ENCODE measurements at places on chromosomes 6 and 20.

DNA sequence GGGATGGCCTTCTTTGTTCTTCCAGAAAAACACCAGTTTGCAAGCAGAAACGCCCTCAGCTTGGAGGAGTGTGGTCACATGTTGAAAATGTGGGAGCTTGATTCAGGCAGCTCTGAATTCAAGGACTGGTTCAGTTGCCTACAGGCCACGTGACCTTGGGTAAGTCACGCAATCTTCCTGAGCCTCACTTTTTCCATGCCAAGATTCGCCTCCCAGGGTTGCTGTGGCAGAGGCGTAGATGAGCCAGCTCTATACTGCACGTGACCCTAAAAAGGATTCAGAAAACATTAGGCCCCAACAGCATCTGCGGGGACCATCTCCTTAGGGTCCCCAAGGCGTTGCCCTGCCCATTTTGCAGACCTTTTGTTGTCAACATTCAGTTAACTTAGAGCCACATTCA lies 112.0 kb upstream of the SNX9 start:
- DNase-seq = no peak

- no peak for DNase-seq
These were observed 182.5 kb downstream of the GMPR start for GRCh38 chr6:16420715-16421461.

DNA sequence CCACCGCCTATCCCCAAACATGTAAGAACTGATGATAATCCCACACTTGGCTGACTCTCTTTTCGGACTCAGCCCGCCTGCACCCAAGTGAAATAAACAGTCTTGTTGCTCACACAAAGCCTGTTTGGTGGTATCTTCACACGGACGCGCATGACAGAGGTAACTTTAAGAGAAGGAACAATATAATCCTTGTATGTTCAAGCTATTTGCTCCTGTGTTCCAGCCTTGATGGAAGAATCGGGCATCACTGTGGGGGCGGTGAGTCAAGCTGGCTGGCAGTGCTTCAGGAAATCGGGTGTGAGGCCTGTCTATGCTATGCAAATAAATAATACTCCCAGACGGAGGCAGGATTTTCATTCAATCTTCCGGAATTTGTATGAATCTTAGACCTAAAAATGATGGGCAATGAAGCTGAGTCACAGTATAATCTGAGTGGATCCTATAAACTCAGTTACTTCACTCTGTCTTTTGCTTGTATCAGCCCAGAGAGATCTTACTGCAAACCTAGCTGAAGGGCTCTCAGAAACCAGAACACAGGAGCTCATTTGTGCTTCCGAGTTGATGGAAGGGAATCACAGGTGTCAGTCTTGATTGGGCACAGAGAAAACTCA lies 45.2 kb upstream of the NT5E start:
- DNase-seq = no peak

GRCh38 chr20:24827603-24828295 lies 121.3 kb upstream of the CST7 start:
- no peak for DNase-seq

DNA sequence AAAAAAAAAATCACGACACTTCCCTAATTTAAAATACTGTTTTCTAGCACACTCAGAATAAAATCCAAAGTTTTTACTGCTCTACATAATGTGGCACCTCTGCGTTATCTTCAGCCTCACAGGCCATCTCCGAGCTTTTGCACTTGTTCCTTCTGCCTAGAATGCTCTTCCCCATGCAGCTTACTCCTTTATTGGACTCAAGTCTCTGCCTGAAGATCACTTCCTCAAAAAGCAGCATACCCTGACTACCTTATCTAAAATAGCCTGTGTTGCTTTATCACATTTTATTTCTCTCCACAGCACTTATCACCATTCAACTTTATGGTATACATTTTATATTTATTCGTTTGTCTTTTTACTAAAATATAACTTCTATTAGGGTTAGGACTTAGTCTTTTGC lies 2.3 kb downstream of the ZNF322 start:
- no peak for DNase-seq

- no peak for DNase-seq
These were observed 72.6 kb upstream of the PAK5 start for GRCh38 chr20:9911519-9911918.

DNA sequence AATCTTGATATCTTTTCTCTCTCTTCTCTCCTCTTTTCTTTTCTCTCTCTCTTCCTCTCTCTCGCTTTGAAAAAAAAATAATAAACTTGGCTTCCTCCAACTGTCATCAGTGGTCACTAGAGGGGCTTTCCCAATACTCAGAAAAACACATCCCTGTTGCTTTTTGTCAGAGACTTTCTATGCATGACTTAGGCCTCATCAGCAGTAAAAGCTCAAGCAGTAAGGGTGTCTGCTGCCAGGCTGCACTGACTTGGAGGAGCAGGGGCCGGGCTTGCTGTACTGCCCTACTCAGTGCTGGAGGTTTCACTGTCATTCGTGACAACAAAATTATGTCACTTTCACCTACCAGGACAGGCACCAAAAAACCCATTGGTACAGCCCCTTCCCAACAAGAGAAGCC lies 272.0 kb downstream of the ADGB start:
- no peak for DNase-seq

GRCh38 chr6:69164564-69165229 lies 529.6 kb downstream of the ADGRB3 start:
- no peak for DNase-seq

- no peak for DNase-seq
These were observed 8.2 kb upstream of the CAPN11 start for GRCh38 chr6:44150317-44150917.

- DNase-seq = no peak
These were observed 6.9 kb downstream of the ENPP3 start for GRCh38 chr6:131643855-131644460.

Measured in substantia nigra (tissue), 51 donors.